Activated CD4-positive, alpha-beta memory T cell treated with anti-CD3 and anti-CD28 coated beads for 36 hours (primary cell): ENCODE measurements at places on chromosomes 3 and 15. TPM values are rescaled to one million over a fixed set of nuclear protein-coding genes. Genes with fewer than 3 reads are reported as not detected.

DNA sequence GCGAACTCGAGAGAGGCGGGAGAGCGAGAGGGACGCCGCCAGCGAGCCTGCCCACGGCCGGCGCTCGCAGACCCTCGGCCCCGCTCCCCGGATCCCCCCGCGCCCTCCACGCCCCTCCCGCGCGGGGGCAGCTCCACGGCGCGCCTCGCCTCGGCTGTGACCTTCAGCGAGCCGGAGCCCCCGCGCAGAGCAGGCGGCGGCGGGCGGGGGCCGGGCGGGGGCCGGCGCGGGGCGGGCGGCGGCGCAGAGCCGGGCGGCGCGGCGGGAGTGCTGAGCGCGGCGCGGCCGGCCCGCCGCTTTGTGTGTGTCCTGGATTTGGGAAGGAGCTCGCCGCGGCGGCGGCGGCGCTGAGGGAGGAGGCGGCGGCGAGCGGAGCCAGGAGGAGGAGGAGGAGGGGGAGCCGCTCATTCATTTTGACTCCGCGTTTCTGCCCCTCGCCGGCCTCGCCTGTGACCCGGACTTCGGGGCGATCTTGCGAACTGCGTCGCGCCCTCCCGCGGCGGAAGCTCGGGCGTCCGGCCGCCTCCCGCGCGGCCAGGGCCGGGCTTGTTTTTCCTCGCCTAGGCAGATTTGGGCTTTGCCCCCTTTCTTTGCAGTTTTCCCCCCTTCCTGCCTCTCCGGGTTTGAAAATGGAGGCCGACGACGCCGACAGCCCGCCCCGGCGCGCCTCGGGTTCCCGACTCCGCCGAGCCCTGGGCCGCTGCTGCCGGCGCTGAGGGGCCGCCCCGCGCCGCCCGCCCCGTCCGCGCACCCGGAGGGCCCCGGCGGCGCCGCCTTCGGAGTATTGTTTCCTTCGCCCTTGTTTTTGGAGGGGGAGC is 524 bp downstream of the IGF1R start:
- DNase-seq: peak; percentile 51
- H3K36me3 ChIP-seq: peaks cover 4% of the 10 kb centered on the region
- peak overlapping the region; percentile 81 for H3K27ac ChIP-seq
- H3K4me3 ChIP-seq: peak overlapping the region; percentile 77
- peaks cover 31% of the 10 kb centered on the region for H3K27me3 ChIP-seq

DNA sequence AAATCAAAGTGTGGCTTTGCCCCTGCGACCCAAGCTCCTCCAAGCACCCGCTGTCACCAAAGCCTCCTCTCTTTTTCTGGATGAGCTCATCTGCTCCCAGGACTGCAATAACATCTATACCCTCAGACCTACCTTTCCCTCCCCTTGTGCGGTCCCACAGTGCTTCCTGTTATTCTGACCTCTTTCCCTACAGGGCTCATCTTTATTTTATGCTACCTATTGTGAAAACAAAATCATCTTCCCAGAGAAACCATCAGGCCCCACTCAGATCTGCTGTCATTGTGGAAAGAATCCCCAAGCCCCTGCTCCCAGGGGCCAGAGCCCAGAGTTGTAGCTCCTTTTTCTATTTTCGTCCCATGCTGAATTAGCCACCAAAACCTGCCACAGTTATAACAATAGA is 162.2 kb downstream of the MEIS2 start:
- H3K4me3 ChIP-seq: no peak overlapping the region
- peaks cover 3% of the 10 kb centered on the region for H3K27me3 ChIP-seq
- H3K27ac ChIP-seq: no peak overlapping the region
- DNase-seq: no peak

- H3K4me3 ChIP-seq: no peak overlapping the region
- H3K36me3 ChIP-seq: no peaks in the 10 kb centered on the region
- H3K27me3 ChIP-seq: peaks cover 11% of the 10 kb centered on the region
- DNase-seq: no peak
- no peaks in the 10 kb centered on the region for H3K4me1 ChIP-seq
- H3K27ac ChIP-seq: no peak overlapping the region
Measured at GRCh38 chr3:127955728-127956127, 40.7 kb downstream of the KBTBD12 start.

DNA sequence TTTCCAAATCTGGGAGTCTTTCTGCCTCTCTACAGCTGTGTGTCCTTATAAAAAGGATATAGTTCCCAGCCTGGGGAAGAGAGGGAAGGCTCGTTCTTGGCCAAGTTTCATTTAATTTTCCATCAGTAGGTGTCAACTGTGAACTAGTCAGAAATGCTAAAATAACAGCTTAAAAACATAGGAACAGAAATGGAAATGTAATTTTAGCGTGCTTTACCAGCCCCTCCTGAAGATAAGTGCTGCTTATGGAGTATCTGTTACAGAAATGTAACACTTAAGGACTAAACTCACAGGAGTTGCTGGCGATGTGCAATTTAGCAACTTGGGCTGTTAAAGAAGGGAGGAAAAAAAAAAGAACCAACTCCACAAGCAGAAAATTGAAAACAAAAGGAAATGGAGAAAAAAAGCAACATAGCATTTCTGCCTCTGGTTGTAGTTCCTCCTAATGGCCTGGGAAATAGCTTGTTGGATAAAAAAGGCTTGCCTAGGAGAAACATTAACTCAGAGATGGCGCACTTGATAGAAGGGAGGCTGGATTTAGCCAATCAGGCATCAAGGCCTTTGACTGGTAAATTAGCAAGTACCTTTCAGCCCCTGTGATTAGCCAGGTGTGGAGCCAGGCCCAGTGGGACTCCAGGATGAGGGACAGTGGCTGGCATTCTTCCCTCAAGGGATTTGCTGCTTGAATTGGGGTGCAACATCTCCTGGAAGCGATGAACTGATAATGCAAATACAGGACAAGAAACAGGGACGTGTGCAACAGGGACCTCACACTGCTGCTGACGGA is 84.3 kb downstream of the RPLP1 start:
- H3K4me3 ChIP-seq: no peak overlapping the region
- H3K27me3 ChIP-seq: peaks cover 6% of the 10 kb centered on the region
- no peaks in the 10 kb centered on the region for H3K36me3 ChIP-seq
- no peaks in the 10 kb centered on the region for H3K4me1 ChIP-seq
- DNase-seq: no peak

DNA sequence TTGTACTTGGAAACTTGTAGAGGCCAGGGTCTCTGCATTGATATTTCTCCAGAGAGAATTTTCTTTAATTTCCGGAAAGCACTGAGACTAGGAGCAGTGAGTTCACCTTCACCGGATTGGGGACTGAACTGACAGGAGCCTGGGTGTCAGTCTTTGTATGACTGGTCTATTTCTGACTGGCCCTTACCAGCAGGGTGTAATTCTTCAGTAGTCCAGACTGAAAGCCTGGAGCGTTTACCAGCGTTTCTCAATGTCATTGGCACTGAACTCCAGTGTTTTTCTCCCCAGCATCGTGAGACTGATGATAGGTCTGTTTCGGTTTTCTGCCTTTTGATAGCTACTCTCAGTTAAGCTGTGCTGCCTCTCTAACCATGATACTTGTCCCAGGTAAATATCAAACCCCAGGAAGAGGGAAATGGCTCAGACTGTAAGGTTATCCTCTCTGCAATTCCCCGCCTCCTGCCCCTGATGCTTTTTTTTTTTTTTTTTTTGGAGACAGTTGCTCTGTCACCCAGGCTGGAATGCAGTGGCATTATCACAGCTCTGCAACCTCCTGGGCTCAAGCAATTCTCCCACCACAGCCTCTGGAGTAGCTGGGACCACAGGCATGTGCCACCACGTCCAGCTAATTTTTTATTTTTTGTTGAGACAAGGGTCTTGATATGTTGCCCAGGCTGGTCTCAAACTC is 103.6 kb downstream of the CACNA2D3 start:
- no peak for DNase-seq
- H3K4me1 ChIP-seq: no peaks in the 10 kb centered on the region
- H3K27me3 ChIP-seq: no peaks in the 10 kb centered on the region
- H3K27ac ChIP-seq: no peak overlapping the region
- H3K4me3 ChIP-seq: no peak overlapping the region
- no peaks in the 10 kb centered on the region for H3K36me3 ChIP-seq

DNA sequence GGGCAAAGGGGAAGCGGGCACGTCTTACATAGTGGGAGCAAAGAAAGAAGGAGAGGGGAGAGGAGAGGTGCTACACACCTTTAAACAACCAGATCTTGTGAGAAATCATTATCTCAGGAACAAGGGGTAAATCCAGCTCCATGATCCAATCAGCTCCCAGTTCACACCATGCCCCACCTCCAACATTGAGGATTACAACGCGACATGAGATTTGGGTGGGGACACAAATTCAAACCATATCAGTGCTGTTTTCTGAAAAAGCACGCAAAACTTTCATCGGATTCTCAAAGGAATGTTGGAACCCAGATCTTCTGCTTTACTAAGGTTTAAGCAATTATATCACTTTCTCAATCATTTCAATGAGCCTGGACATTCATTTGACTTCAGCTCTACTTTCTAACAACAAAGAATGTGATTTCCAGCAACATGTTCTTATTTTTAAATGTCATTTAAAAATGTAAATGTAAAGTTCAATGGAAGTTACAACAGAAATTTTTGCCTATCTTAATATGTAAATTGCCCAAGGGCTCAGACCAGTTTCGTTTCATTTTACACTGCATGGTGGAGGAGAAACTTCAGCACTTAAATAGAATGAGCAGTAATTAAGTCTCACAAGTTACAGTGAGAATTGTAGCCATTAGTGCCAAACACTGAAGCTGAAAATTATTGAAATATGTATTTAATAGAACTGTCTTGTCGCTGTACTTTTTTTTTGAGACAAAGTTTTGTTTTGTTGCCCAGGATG is 8.4 kb upstream of the CCDC54 start:
- peaks cover 2% of the 10 kb centered on the region for H3K27me3 ChIP-seq
- no peaks in the 10 kb centered on the region for H3K36me3 ChIP-seq
- no peaks in the 10 kb centered on the region for H3K4me1 ChIP-seq
- H3K27ac ChIP-seq: no peak overlapping the region
- H3K4me3 ChIP-seq: no peak overlapping the region

DNA sequence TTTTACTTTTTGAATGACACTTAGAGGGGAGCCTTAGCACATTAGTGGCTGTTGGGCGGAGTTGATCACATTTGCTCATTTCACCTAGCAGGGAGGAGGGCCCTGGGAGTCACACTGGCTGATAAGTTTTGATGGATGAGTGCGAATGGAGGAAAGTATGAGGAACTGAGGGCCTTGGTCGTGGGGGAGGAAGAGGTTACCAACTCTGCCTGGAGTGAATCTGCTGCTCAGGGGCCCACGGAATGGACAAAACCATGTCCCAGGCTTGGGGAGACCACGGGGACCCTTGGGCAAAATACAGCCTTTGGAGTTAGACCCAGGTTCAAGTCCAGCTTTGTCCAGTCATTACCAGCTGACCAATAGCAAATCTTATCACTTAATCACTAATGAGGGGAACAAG is 5.1 kb upstream of the FLNB start:
- no peaks in the 10 kb centered on the region for H3K27me3 ChIP-seq
- no peak for DNase-seq
- H3K4me1 ChIP-seq: peaks cover 9% of the 10 kb centered on the region
- no peak overlapping the region for H3K4me3 ChIP-seq
- no peaks in the 10 kb centered on the region for H3K36me3 ChIP-seq
- no peak overlapping the region for H3K27ac ChIP-seq

DNA sequence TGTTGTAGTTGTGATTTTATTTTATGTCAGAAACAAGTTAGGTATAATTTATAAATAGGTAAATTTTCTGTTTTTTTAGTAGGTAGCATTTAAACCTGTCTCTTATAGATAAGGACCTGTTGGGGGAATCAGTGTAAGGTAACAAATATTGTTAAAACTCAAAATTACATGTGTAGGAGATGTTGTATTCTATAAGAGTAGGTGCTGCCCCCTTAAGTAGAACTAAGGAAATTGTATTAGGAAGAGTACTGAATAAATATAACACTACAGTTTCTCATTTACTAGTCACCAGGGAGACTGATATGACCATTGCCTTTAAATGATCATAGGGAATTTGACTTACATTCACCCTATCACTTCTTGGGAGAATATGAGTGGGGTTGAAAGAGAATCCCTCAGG is 31.2 kb downstream of the SLC25A36 start:
- H3K27me3 ChIP-seq: no peaks in the 10 kb centered on the region
- H3K27ac ChIP-seq: no peak overlapping the region
- DNase-seq: no peak
- H3K4me3 ChIP-seq: no peak overlapping the region
- H3K4me1 ChIP-seq: peaks cover 4% of the 10 kb centered on the region
- H3K36me3 ChIP-seq: peaks cover 15% of the 10 kb centered on the region

GRCh38 chr15:90101969-90102890 is at the start of gene IDH2:
Gene IDH2, minus strand, starts transcription at chr15:90102468. Its CDS starts 78 bp downstream, at chr15:90102390.
- peak within 1 kb of the TSS; percentile 86 for H3K4me3 ChIP-seq
- DNase-seq: peak; percentile 76
- H3K4me1 ChIP-seq: peaks cover 50% of the 10 kb centered on the region
- H3K36me3 ChIP-seq: peaks cover 6% of the 10 kb centered on the region

DNA sequence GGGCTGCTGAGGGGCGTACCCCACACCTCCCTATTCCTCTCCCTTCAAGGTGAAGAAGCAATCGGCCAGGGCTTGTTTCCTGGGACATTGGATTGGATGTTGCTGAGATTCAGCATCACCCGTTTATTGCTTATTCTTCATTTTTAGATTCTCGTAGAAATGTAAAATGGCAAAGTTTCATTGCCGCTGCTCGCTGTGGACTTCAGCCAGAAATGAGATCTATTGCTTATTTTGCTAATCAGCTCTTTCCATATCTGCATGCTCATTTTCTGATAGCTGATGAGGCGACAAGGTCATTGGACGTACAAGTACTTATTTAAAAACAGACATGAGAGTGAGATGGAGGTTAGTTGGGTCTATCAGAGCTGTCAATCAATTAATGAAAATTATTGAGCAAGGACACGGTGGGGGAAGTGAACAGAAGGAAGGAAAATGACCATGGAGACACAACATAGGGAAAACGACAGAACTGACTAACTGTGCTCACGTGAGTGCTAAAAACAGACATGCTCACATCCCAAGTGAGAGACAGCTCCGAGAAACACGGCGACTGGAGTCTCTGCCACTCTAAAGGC is 471.2 kb downstream of the NR2F2 start:
- no peak overlapping the region for H3K4me3 ChIP-seq
- H3K27ac ChIP-seq: no peak overlapping the region
- no peaks in the 10 kb centered on the region for H3K27me3 ChIP-seq
- no peaks in the 10 kb centered on the region for H3K4me1 ChIP-seq
- H3K36me3 ChIP-seq: no peaks in the 10 kb centered on the region

DNA sequence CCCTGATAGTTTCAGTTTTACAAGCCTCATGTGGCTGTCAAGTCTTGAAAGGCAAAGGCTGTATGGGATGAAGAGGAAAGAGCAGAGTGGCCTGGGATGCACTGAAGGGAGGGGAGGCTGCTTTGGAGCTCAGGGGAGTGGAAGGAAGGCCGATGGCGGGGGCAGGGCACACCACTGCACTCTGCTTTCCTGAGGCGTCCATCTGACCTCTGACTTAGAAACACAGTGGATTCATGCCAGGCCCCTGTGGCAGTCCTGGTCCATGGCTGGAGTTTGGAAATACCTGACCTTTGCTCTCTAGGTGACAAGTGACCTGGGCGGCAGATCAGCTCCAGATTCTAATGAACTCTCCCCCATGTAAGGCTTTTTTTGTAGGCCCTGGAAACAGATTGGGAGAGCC is 19.0 kb downstream of the FAH start:
- no peaks in the 10 kb centered on the region for H3K4me1 ChIP-seq
- no peak overlapping the region for H3K27ac ChIP-seq
- no peak overlapping the region for H3K4me3 ChIP-seq
- no peak for DNase-seq
- H3K36me3 ChIP-seq: peaks cover 17% of the 10 kb centered on the region
- H3K27me3 ChIP-seq: no peaks in the 10 kb centered on the region

The LRRK1 gene
- 0.71 TPM for total RNA-seq

The SST gene
- total RNA-seq: not detected

The IRAK2 gene
- 8.3 TPM for total RNA-seq

The FILIP1L gene
- total RNA-seq: 0.10 TPM

The ARNT2 gene
- total RNA-seq: 0.38 TPM

The KNG1 gene
- not detected for total RNA-seq

The BAHD1 gene
- 19.5 TPM for total RNA-seq
